ENCODE measurements at places on chromosomes 3 and 15.

DNA sequence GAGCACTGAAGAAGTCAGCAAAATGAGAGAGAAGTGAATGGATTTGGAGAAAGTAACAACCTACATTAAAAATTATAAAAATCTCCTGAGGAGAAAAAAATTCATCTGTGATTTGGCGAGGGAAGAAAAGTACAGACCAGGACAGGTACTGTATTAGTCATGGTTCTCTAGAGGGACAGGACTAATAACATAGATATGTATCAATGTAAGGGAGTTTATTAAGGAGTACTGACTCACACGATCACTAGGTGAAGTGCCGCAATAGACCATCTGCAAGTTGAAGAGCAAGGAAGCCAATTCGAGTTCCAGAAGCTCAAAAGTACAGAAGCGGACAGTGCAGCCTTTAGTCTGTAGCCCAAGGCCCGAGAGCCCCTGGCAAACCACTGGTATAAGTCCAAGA, 1004.4 kb upstream of the ALCAM start:
- no peak for DNase-seq

DNA sequence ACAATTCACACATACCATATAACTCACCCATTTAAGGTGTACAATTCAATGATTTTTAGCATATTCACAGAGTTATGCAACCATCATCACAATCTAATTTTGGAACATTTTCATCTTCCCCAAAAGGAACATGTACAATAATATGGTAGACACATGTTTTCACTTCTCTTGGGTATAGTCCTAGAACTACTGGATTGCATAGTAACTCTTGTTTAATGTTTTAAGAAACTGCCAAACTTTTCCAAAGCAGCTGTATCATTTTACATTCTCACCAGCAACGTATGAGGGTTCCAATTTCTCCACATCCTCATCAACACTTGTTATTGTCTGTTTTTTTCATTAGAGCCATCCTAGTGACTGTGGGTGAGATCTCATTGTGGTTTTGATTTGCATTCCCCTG, 14.3 kb downstream of the BNC1 start:
- no peak for DNase-seq

- peak; percentile 96 for DNase-seq
Measured at GRCh38 chr3:150469031-150469930, 61.2 kb downstream of the TSC22D2 start.

- DNase-seq: no peak
Measured at GRCh38 chr3:28218071-28218916, 23.1 kb upstream of the CMC1 start.

GRCh38 chr3:115239717-115240116, 92.6 kb upstream of the ZBTB20 start:
- DNase-seq: peak; percentile 92

DNA sequence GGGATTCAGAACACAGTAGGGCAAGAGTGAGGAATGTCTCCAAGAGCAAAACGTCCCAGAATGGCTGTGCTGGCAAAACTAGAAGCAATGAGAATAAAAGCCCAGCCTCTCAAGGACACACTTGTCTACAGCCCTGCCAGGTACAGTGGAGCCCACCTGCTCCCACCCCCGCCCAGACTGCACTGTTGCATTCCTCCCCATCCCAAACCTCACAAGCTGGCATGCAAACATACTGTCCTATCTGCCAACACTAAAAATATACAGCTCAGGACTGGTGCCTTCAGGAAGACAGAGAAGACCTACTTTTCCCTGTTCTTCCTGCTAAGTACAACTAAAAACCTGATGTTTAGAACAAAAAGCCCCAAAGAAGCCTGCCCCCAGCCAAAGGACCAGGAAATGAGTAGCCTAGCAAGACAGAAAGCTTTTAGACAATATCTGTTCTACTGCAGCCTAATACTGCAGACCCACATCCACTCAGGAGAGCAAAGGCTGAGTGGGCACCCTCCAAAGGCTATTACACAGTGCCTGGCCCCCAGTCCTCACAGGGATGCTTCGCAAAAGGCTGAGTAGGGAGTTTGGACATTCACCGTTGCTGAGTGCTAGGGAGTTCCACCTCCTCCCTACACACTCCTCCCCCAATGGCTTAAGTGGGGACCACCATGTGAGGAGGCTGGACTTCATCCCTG, 13.5 kb downstream of the OCA2 start:
- no peak for DNase-seq

DNA sequence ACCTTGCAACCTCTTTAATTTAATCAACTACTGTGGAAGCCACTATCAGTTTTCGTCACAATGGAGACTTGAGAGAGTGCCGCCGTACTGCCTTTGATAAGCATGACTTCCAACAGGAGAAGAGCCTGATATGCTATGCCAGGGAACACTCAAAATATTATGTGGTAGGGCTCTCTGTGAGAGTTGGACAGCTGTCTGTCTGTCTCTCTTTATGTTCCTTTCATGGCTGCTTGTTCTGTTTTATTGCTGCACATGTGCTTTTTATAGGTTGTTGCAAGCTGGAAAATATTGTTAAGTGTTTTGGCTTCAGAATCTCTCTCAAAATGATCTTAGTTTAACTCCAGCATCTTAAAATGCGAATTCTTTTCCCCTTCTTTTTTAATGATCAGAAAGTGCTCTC, 249.4 kb upstream of the RARB start:
- no peak for DNase-seq

GRCh38 chr3:54374214-54374852, 252.0 kb downstream of the CACNA2D3 start:
- DNase-seq: no peak

- DNase-seq: no peak
Measured at GRCh38 chr3:117856354-117856753, 1146.8 kb downstream of the TUSC7 start.

- DNase-seq: peak; percentile 61
Measured at GRCh38 chr15:73560501-73561117, 72.6 kb downstream of the NPTN start.

DNA sequence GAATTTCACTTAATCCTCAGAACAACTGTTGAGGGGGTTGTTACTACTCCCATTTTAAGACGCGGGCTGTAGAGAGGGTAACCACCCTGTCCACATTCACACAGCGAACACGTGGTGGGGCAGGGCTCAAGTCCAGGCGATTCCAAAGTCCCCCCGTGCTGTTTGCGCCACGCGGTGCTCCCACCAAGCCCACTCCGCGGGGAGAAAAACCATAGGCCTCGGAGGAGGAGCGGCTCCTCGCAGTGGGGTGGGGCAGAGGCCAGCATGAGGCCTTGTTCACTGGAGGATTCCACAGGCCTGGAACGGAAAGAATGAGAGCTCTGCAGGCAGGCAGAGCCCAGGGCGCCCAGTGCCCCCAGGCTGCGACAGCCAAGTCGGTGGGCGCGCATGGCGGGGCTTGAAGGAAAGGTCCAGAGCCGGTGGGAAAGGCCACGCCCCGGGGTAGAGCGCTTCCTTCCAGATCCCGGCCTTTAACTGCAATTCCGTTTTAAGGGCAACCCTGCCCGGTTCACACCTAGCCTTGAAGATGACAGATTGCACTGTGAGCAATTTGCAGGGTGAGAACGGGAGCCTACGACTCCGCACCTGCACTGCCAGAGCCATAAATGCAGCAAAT, 161.8 kb upstream of the TBL1XR1 start:
- DNase-seq: no peak

GRCh38 chr3:187150599-187150998, 11.3 kb upstream of the RPL39L start:
- DNase-seq: no peak

GRCh38 chr3:123728014-123728413, 143.2 kb upstream of the HACD2 start:
- peak; percentile 28 for DNase-seq

GRCh38 chr3:123773681-123774431, 110.3 kb downstream of the MYLK start:
- no peak for DNase-seq

DNA sequence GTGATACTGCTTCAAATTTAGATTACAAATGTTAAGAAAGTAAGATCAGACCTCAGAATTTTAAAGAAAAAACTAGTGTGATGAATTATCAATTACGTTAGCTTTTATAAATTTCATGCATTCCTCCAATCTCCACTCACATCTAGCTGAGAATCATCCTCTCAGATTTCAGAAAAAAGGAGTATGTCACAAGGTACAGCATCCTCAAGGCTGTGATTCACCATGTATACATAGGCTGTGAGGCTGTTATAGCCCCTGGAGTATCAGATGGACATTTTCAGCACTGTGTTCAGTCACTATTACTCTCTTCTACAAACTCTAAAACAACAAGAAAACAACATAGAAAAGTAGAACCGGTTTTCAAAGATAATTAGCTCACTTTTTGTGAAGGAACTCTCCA, 214.4 kb downstream of the PCCB start:
- DNase-seq: peak; percentile 90

DNA sequence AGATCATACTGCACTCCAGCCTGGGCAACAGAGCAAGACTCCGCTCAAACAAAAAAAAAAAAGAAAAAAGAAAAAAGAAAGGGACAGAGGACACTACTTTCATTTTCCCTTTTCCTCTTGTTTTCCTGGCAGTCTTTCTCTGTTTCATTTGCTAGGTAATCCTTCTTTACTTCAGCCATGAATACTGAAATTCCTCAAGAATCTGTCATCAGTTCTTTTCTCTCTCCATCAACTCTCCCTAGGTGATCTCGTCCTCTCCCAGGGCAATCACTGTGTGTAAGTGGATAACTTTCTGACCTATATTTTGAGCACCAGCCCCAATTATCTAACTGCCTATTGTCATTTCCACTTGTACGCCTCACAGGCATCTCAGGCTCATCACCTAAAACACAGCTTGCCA, 51.5 kb downstream of the TTC23 start:
- no peak for DNase-seq

DNA sequence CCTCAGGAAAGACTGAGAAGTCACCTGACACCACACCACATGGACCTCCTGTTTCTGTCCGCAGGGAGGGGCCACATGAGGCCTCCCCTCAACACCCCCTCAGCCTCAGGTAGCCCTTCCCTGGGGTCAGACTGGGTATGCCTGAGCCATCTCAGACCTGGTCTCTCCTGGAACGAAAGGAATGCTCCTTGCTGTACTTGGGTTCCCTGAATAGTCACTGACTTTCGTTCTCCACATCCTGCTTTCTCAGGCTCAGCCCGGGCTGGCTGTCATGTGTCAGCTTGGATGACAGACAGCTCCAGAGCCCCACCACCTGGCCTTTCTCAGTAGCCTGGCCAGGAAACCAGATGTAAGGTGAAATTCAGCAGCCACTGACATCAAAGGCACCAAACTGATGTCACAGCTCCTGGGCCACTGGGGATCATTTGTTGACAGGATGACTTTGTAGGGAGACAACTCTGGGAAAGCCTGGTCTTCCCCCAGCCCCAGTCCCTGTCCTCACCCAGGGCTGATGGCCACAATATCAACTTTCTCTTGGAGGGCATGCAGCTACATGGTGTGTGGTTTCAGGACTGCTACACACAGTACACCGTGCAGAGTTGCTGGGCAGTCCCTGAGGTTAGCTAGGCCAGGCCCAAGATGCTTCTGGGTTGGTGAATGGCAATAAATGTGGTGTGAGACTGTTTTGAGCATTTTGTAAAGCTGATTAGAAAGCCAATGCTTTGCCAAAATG, 141.4 kb upstream of the MRPS22 start:
- DNase-seq: peak; percentile 17

DNA sequence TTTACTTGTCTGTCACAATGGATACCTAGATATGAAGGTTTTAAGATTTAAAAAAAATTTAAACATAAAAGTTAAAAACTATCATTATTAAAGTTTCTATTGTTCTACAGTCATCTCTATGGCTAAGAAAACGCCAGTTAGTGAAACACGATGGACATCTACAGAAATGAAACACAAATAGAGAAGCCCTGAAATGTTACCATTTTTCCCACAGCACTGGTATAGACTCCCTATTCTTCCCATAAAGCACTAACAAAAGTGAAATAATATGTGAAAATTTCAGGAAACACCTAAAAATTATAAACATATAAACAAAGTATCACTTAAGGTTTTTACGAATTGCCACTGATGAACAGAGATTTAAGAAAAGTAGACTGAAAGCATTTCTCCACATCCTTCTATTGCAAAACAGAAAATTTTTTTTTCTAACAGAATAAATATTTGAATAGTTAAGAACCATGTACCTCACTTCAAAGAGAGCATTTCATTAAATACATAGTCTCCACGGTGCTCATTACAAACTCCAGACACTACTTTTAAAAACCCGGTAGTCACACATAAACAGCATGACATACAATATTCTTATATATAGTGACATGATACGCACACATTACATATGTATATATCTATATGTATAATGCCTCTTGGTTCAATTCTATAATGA, 7.1 kb upstream of the NEK10 start:
- DNase-seq: no peak

GRCh38 chr3:115074502-115074901, 72.6 kb downstream of the ZBTB20 start:
- no peak for DNase-seq

DNA sequence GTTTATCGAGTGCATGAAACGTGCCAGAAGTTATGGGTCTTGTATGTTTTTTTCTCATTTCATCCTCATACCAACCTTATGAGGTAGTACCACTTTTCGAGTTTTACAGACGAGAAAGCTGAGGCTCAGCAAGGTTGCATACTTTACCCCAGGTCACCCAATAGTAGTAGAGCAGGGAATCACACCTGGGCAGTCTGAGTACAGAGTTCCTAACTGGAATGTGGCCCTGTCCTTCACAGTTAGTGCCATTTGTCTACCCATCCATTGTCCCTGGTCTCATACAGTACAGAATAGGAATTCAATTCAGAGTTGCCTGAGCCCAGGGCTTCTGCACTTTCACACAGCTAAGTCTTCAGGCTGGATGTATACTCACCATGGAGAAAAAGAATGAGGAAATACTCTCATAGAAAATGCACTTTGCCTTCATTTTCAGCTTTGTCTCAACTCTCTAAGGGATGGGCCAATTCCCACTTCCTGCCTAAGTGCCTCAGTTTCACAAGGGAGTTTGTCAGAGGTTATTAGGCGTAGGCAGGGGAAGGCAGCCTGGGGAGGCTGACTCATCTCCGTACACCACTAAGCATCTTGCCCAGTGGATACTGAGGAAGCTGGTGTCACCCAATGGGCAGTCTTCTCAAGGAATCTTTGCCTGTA, 93.2 kb downstream of the TMEM212 start:
- peak; percentile 55 for DNase-seq

- DNase-seq: peak; percentile 33
Measured at GRCh38 chr3:39718674-39719595, 90.5 kb upstream of the MYRIP start.

- peak; percentile 60 for DNase-seq
Measured at GRCh38 chr3:128054367-128054766, 2.1 kb downstream of the SEC61A1 start.

- DNase-seq: no peak
Measured at GRCh38 chr3:134392336-134392983, 18.2 kb upstream of the AMOTL2 start.

DNA sequence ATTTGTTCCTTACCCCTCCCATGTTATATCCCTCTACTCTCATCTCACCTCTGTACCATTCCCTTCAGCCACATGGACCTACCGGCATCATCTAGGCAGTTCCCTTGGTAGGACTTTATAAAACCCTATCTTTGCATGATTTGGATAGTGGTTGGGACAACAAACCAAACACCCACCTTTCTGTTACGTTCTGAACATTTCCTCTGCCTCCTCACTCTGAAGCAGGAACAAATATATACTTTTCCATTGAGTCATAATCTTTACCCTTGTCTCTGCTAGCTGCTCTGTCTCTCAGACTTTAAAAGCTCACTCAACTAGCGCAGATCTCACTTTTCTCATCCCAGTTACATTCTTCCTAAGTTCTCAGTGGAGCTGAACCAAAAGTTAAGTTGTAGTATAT, 17.8 kb downstream of the UBXN7 start:
- DNase-seq: no peak

- no peak for DNase-seq
Measured at GRCh38 chr3:143952569-143953072, 19.0 kb upstream of the DIPK2A start.

- peak; percentile 75 for DNase-seq
Measured at GRCh38 chr15:67142767-67143100, 77.3 kb downstream of the SMAD3 start.
